NCI-H524 treated with DMSO at 0.1 percent for 48 hours (cell line): ENCODE measurements at places on chromosomes 13 and 19.

- no peak for DNase-seq
Observed at GRCh38 chr19:9939301-9939913, 3.1 kb upstream of the OLFM2 start.

DNA sequence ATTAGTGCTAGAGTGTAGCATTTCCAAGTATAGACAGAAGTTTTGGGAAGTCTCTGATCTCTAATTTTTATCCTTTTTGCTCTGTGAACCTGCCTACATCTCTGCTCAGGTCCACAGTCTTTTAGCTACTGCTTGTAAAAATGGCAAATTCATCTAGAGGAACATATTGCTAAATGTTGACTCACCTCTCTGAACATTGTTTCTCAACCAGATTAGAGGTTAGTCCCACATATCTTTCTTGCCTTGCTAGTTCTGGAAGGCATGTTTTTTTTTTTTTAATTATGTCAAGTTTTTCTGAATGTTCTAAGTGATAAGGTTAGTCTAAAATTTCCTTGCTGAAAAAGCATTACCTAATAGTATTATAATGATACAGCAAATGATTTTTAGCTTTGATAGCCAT lies 2889.6 kb upstream of the PCDH20 start:
- DNase-seq, result no peak

DNA sequence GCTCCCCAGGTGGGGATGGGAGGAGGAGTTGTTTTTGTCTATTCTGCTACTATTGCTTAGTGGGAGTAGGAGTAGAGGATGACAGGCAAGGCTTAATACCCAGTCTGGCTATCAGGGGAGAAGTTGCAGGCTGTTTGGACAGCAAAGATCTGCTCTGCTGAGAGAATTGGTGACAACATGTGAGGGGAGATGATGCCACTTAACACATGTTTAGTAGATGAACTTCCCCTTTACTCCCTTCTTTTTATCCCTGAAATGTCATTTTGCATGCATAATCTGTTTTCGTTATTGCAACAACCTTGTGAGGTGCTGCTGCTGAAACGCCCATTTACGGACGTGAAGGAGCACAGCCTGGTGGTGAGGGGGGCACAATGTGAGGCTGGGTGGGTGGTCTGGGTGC lies 3.0 kb upstream of the CYP4F12 start:
- no peak for DNase-seq

GRCh38 chr13:98273824-98274742 lies 97.0 kb upstream of the RNF113B start:
- DNase-seq, result no peak

GRCh38 chr19:41601771-41602170 lies 25.1 kb downstream of the CEACAM4 start:
- no peak for DNase-seq

DNA sequence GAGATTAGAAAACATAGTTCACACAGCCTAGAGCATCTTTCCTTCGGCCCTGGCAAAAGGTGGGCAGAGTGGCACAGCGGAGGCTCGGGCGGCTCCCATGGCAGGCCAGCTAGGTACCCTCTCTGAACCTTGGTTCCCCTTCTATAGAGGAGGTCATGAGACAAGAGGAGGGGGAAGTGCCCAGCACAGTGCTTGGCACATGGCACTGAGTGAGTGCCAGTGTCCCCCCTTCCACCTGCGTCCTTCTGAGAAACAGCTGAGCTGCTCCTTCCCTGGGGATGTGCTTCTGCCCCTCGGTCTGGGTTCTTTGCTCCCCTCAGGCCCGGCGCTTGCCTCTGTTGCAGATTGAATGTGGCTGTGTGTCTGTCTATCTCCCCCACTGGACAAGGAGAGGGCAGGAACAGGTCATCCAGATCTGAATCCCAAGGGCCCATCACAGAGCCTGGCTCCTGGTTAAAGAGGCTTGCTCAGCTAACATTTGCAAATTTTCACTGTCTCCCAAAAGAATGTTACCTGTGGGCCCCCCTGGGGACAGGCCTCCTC lies 165.6 kb downstream of the USP12 start:
- no peak for DNase-seq

- no peak for DNase-seq
Observed at GRCh38 chr13:29859971-29860370, 9.6 kb upstream of the UBL3 start.

DNA sequence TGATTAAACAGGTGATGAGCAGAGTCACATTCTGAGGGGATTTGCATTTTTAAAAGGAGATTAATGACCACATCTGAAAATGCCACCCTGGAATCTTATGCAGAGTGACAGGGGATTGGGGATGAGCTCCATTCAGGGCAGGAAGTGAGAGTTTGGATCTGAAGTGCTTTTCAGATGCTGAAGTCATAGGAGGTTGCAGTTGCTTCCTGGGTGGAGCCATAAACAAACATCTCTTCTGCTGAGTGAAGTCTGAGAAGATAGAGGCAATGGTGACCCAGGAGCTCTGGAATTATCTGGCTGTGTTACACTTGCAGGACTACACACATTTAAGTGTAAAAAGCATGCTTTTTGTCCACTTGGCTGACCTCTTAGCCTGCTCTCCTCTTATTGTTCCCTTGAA lies 51.4 kb upstream of the PSG8 start:
- DNase-seq, result no peak

- no peak for DNase-seq
Observed at GRCh38 chr13:29883941-29884518, 33.6 kb upstream of the UBL3 start.

DNA sequence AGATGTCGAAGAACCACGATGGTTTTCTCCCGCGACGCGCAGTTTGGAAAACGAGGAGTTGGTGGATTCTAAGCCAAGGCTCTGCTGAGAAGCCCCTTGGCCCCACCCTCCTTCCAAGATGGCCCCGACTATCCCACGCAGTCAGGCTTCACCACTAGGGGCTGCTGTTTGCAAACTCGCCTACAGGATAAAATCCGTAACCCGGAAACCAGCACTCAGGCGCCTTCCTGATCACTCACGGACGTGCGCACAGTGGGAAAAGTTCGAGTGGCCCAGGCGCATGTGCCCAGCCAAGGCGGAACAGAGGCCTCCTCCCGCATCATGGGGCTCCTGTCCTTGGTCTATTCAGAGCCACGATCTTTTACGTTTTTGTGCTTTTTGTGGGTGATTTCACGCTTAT lies 19.2 kb upstream of the UQCR11 start:
- DNase-seq, result no peak

- no peak for DNase-seq
Observed at GRCh38 chr19:18333680-18334079, 6.7 kb upstream of the PGPEP1 start.

- DNase-seq, result no peak
Observed at GRCh38 chr19:5314012-5314906, 26.4 kb downstream of the PTPRS start.

DNA sequence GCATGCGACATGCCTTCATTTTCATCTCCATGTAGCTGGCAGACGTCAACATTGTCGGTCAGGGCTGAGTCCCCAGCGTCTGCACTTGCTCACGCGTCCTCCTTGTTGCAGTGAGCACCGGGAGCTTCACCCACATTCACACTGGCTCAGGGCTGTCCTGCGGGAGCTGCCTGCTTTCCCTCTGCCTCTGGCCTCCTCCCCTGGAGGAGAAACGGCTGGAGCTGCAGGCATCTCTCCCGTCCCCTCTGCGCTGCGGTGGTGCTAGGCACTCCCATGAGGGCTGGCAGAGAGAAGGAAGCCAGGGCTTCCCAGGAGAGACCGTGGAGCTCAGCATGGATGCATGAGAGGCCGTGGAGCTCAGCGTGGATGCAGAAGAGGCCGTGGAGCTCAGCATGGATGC lies 18.4 kb upstream of the TMEM255B start:
- DNase-seq, result no peak

- no peak for DNase-seq
Observed at GRCh38 chr13:106520251-106521054, 15.0 kb downstream of the EFNB2 start.

DNA sequence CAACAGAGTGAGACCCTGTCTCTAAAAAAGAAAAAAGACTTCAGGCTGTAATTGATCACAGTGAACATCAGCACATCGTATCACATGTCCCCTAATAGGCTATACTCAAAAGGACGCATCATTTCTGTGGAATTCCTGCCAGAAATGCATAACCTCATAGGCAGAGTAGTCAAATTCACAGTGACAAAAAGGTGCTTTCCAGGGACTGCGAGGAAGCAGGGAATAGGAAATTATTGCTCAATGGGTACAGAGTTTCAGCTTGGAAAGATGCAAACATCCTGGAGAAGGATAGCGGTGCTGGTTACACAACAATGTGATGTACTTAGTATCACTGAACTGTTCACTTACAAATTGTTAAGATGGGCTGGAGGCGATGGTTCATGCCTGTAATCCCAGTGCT lies 41.1 kb upstream of the MRI1 start:
- DNase-seq, result no peak

- DNase-seq, result no peak
Observed at GRCh38 chr13:101529422-101529821, 76.9 kb downstream of the ITGBL1 start.

DNA sequence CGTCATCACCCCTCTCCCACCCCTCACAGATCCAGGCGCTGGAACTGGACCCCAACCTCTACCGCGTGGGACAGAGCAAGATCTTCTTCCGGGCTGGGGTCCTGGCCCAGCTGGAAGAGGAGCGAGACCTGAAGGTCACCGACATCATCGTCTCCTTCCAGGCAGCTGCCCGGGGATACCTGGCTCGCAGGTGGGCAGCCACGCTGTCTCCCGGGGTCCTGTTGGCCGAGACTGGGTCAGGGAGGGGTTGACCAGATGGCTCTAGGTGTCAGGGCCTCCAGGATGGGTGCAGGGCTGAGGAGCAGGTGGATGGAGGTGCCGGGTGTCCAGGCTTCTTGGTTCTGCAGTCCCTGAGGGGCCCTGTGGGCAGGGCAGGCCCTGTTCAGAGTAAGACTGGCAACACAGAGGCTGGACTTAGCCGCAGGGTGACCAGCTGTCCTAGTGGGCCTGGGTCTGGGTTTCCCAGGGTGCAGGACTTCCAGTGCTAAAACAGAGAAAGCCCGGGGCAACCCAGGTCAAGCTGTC lies 58.1 kb downstream of the MYH14 start:
- no peak for DNase-seq

DNA sequence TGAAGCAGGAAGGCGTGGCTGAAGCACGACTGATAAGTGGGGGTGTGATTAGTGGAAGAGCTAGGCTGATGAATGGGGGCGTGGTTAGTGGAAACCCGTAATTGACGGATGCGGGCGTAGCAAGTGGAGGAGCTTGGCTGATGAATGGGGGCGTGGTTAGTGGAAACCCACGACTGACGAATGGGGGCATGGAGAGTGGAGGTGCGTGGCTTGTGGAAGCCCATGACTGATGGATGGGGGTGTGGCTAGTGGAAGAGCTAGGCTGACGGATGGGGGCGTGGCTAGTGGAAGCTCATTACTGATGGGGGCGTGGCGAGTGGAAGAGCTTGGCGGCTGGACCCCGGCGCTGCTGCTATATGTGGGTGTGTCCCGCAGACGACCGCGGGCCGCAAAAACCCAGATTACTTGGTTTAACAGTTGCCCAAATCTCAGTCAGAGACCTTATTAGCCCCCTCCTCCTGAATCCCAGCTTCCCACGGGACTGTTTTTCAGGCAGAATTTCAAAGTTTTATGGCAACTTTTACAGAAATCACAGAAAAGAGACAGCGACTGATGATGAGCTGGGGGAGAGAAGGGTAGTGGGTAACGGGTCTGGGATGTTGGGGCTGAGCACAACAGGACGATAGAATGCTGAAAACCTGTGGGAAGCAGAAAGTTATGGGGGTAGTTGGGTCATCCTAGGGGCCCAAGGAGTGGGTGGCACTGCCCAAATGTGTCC lies 9.0 kb upstream of the MEIS3 start:
- peak; percentile 98 for DNase-seq

GRCh38 chr19:6765738-6766356 lies 1.4 kb downstream of the SH2D3A start:
- no peak for DNase-seq

DNA sequence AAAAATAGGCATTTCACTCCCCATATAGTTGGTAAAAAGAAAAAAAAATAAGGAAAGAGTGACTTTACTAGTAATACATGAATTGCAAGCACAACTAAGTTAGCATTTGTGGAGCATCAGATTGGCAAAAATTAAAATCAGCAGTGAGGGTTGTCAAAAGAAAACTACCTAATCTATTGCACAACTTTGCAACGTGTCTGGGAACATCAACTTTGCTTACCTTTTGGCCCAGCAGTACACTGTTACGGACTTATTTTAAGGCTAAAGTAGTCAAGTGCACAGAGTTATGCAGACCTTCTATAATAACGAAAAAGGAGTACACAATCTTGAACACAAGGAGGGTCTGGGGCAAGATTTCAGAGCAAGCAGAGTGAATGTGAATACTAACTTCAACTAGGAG lies 102.6 kb downstream of the MIPEP start:
- DNase-seq, result no peak

GRCh38 chr19:9011875-9012274 lies 1.7 kb upstream of the MUC16 start:
- DNase-seq, result no peak

DNA sequence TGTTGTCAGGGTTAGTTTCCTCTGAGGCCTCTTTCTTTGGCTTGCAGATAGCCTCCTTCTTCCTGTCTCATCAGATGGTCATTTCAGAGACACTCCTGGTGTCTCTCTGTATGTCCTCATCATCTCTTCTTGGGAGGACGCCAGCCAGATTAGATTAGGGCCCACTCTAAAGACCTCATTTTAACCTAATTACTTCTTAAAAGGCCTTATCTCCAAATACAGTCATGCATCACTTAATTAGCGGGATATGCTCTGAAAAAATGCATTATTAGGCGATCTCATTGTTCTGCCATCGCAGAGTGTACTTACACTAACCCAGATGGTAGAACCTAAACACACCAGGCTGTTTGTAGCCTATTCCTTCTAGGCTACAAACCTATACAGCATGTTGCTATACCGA lies 89.0 kb downstream of the CDK8 start:
- no peak for DNase-seq

- DNase-seq, result no peak
Observed at GRCh38 chr19:42693760-42694350, 46.4 kb downstream of the PSG3 start.

GRCh38 chr13:92150606-92151005 lies 752.2 kb downstream of the GPC5 start:
- DNase-seq, result no peak

GRCh38 chr13:61086087-61086486 lies 329.6 kb downstream of the PCDH20 start:
- no peak for DNase-seq
